ENCODE measurements at places on chromosomes 5 and 9. TPM values are rescaled to one million over a fixed set of nuclear protein-coding genes. Genes with fewer than 3 reads are reported as not detected.

The NLN gene
- 63.1 TPM for total RNA-seq

The MLANA gene
- total RNA-seq, result not detected

The INSL4 gene
- 15.8 TPM for total RNA-seq

The GRM6 gene
- not detected for total RNA-seq

The MEIKIN gene
- not detected for total RNA-seq

The STK32A gene
- 0.28 TPM for total RNA-seq

The PCDHB7 gene
- 0.05 TPM for total RNA-seq
